ENCODE measurements at places on chromosomes 11 and 22.

DNA sequence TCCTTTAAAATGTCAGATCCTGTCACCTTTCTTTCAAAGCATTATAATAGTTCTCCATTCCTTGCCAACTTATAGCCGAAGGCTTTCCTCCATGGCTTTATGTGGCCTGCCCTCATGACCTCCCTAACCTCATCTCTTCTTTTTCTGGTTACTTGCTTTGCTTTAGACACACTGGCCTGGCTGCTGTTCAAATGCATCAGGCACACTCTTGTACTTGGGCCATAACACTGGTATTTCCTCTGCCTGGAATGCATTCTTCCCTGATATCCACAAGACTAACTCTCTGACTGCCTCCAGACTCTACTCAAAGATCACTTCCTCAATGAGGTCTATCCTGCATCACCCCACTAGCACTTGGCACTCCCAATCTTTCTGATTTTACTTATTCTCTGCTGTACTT lies 710.3 kb downstream of the KCNA4 start:
- DNase-seq: no peak

GRCh38 chr11:12316432-12316831 lies 60.9 kb upstream of the PARVA start:
- no peak for DNase-seq

DNA sequence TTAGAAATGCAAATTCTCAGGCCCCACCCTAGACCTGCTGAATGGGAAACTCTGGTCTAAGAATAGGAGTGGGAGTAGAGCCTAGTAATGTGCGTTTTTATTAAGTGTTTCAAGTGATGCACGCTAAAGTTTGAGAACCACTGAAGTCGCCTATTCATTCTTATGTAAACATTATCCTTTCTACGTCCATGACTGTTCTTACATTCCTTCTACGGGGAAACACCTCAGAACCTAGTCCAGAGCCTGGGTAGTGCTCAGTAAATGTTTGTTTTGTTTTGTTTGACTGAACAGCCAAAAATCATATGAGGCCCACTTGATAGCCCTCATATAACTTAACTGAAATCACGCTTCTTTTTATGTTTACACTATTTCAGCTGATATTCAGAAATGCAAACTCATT lies 29.8 kb downstream of the VSIG10L2 start:
- no peak for DNase-seq

GRCh38 chr11:30729187-30729713 lies 143.1 kb upstream of the MPPED2 start:
- no peak for DNase-seq

GRCh38 chr11:9357041-9357440 lies 27.4 kb upstream of the IPO7 start:
- DNase-seq: no peak

DNA sequence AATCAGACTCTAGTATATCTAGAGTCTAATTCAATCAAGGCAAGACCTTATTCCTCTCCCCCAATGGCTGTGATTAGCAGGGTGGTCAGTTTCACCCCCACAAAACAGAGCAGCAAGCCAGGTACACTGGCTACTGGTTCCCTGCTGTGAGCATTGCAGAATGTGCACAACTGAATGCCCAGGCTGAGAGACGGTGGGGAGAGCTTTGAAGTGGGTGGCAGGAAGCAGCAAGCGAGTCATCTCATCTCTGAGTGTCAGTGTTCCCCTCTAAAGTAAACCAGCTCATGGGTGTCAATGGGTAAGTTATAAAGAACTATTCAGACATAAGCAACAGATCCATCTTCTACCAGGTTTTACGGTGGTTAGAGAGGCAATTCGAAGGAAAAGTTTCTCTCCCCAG lies 37.6 kb downstream of the GAB4 start:
- no peak for DNase-seq

DNA sequence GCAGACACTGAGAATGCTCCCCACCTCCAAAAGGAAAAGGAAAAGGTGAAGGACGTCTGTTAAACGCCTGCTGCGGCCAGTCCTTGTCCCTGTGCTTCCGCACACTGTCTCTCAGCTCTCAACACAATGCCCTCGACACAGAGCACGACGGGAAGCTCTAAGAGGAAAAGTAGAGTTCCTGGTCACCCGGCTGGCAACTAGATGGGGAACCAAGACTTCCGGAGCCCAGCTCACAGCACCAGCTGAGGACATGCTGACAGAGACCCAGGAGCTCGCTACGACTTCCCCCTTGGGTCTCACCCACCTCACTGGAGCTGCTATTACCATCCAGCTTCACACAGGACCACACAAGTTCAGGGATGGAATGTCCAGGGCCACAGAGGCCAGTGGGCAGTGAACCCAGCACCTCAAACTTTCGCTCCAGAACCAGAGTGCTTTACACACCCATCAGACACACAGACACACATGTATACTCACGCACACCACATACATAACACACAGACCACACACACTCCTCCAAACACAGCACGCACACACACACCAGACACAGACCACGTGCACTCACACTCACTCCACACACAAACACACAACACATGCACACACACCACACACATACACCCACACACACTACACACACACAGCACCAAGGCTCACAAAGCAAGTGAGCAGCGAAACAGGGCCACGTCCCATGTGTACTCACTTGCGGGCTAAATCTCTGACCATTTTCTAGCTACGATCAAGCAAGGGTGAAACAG lies 9.6 kb downstream of the SULT4A1 start:
- DNase-seq: no peak

GRCh38 chr11:121068787-121069186 lies 32.3 kb upstream of the TECTA start:
- DNase-seq: no peak

DNA sequence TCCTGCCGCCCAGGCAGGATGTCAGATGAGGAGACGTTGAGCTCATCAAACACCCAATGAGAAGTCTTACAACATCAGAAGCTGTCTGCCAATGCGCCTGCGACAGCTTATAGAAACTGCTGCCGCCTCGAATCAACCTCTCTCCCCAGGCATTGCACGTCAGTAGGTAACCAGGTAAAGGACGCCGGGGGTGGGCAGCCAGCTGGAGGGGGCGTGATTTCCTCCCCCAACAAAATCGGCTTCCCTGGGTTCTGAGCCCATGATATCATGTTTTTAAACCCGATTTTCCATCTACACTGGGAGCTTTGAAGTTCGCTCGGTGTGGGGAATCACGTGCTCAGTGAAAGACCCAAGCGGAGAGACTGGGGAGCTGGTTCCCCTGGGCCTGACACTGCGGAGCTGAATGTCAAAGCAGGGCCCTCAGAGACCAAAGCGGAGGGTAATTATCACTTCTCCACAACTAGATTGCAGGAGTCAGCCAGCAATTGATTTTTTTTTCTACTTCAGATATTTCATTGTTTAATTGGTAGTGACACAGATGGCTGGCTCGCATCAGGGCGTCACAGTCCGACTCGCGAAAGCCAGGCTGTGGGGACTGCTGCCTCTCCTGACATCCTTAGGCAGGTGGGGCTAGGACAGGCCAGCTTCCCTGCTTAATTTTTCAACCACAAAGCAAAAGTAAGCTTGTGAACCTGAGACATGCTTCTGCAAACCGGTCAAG lies 15.4 kb downstream of the FAM83F start:
- DNase-seq: no peak

GRCh38 chr11:65292890-65293289 lies 21.8 kb upstream of the CDC42EP2 start:
- DNase-seq: no peak

DNA sequence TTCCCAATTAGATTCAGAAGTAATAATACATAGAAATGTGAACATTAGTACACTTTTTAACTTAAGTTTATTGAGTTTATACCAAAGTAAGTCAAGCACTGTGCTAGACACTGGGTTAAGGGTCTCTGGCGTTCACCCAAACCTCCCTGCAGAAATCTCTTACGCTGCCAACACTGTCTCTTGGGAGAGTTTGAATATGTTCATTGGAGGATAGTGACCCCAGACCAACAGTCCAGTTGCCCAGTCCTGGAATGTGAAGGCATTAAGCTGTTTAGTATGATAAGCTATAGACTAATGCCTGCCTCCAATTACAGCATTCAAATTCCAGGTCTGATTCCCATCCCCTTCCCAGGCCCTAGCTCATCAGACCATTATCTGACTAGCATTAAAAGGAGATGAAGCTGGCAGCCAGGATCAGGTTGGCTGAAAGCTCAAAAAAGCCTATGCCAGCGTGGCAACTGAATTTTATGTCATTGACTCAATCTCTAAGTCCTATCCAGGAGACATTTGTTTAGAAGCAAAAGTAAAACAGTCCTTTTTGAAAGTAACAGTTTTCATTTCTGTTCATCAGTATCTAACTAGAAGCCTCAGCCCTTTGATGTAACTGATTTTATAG lies 77.8 kb downstream of the SFI1 start:
- DNase-seq: no peak

DNA sequence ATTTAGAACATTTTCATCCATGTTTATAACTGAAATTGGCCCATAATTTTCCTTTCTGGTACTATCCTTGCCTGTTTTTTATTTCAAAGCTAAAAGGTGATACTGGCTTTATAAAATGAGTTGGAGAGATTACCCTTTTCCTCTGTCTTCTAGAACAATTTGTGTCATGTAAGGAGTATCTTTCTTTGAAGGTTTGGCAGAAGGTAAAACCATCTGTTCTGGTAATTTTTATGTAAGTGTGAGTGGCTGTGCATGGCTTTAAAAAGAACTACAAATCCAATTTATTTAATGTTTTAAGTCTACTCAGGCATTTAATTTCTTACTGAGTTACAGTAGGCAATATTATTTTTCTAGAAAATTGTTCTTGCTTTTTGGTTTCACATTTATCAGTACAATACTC lies 7.7 kb upstream of the MRGPRD start:
- DNase-seq: no peak

- no peak for DNase-seq
Observed at GRCh38 chr11:76696756-76697155, 26.2 kb upstream of the LRRC32 start.

DNA sequence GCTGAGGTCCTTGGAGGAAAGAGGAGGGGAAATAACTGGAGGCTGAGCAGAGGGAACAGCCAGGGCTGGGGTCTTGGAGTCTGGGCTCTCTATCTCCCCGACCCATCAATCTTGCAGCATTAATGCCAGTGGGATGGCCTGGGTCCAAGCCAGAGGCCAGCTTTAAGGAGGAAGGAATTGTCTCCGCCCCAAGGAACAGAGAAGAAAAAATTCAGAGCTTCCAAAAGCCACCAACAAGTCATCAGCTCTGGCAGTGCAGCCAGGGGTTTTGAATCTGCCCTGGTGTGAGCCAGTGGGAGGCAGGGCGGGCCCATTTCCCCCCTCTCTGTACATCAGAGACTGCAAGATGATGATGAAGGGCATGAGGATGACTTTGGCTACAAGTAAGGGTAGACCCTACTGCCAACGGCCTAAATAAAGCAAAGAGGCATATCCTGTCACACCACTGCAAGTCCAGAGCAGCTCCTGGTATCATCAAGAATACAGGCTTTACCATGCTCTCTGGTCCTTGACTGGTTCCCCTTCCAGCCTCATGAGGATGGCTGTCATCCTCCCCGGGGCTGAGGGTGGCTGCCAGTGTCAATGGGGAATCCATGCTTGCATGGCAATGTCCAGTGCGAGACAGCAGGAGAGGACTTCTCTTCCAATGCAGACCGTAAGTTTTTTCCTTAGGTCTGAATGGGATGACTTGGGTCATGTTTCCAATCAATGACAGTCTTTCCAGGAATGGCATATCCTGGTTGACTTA lies 34.4 kb downstream of the LRRC32 start:
- no peak for DNase-seq

GRCh38 chr22:46002757-46003270 lies 25.9 kb upstream of the WNT7B start:
- DNase-seq: no peak

- DNase-seq: no peak
Observed at GRCh38 chr11:76376746-76377558, 4.0 kb downstream of the THAP12 start.

- DNase-seq: no peak
Observed at GRCh38 chr11:120205596-120206161, 5.2 kb upstream of the OAF start.
